ENCODE measurements at places on chromosomes 7 and 10.
A peak's percentile ranks its signal among the peaks of the same experiment; 100 is the strongest.

GRCh38 chr10:85168243-85168642, 839.9 kb downstream of the CCSER2 start:
- DNase-seq: no peak

- DNase-seq: no peak
Measured at GRCh38 chr10:99781734-99782429, 558 bp upstream of the ABCC2 start.

DNA sequence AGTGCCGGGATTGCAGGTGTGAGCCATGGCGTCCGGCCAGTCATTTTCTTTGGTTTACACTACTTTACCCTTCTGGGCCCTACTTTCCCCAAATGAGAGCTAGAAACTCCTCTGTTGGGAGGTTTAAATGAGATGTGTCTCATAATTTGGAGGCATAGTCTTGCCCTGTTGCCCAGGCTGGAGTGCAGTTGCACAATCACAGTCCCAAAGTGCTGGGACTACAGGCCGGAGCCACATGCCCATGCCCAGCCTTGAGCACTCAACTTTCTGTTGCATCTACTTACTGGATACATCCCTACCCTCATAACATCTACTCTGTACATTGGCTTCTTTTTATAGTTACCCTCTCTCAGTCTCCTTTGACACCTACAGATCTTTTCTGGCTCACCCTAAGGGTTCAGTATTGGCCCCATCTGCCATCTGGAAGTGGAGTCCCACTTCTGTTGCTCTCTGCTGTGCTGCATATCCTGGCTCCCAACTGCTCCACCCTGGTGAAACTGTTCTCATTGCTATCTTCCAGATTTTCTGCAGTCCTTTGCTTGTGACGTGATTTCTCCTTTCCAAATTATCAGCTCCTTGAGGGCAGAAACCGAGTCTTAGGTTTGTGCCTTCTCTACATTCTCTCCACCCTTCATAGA, 8.4 kb downstream of the EIF4H start:
- DNase-seq: no peak

- DNase-seq: no peak
Measured at GRCh38 chr10:101961591-101962498, 94.1 kb downstream of the ARMH3 start.

- no peak for DNase-seq
Measured at GRCh38 chr10:30967650-30968410, 63.8 kb downstream of the ZNF438 start.

DNA sequence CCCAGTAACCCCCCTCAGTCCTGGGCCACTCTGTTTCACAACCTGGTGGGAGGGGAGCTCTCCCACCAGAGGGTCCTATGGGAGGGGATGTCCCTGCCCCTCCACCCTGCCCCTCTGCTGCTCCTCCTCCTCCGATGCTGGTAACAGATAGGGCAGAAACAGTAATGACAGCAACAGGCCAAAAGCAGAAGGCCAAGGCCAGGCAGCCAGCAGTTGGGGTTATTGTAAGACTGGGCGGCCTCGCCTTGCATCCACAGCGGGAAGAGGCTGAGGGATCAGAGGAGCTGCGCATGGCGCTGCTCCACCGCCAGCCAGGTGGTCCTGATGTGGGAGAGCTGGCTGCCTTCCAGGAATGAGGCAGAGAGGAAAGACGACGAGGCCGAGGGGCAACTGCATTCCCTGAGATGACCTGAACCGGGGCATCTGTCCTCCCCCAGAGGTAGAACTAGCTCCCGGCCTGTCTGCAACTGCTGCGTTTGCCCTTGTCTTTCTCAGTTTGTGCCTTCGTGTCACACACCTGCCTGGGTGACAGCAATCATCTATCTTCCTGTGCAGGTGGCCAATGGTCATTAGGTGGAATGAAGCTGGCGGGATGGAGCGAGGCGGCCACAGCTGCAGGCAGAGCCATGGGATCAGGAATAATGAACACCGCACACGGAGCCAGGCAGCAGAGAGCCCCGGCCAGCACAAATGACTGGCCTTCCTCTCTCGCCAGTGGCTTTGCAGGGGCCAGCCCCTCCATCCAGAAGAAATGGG, 54.0 kb upstream of the CACUL1 start:
- DNase-seq: no peak

GRCh38 chr10:68562661-68563570, 2.8 kb downstream of the TET1 start:
- DNase-seq: no peak

DNA sequence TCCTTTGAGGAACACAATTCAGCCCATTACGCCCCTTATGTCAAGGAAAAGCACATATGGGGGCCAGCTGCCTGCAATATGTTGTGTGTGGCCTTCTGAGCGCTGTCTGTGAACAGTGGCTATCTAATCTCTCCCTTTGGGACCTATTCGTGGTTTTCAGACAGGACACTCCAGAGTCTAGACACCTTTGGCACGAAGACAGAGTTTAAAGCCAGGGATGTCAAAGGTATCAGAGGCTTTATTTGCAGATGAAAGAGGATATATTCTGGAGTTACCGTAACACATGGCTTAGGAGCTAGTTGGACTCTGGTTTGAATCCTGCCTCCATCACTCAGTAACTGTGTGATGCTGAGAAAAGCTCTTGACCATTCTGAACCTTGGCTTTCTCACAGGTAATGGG, 14.8 kb upstream of the EEPD1 start:
- no peak for DNase-seq

- DNase-seq: no peak
Measured at GRCh38 chr10:66457629-66458028, 468.2 kb upstream of the LRRTM3 start.

DNA sequence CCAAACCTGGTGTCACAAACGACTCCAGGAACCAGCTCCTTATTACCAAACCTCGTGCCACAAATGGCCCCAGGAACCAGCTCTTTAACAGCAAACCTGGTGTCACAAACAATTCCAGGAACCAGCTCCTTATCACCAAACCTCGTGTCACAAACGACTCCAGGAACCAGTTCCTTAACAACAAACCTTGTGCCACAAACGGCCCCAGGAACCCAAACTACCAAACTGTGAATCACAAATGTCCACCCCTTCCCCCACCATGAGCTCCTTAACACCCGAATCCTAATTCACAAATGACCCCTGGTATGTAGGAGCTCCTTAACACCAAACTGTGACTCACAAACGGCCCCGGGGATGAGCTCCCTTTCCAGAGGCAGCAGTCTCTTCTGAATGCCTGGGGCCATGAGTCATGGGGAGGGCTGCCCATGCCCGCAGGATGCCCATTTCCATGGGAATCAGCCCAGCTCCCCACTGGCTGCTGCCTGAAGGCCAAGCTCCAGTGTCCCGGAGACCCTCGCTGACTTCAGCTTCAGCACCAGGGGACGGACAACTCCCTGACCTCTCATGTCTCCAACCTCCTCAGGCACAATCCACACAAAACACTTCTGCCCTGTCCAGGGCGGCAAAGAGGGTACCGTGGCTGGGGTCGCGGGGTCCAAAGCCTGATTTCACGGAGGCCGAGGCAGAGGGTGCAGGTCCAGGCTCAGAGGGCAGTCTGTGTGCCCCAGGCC, 213.1 kb downstream of the ELFN1 start:
- DNase-seq: no peak

DNA sequence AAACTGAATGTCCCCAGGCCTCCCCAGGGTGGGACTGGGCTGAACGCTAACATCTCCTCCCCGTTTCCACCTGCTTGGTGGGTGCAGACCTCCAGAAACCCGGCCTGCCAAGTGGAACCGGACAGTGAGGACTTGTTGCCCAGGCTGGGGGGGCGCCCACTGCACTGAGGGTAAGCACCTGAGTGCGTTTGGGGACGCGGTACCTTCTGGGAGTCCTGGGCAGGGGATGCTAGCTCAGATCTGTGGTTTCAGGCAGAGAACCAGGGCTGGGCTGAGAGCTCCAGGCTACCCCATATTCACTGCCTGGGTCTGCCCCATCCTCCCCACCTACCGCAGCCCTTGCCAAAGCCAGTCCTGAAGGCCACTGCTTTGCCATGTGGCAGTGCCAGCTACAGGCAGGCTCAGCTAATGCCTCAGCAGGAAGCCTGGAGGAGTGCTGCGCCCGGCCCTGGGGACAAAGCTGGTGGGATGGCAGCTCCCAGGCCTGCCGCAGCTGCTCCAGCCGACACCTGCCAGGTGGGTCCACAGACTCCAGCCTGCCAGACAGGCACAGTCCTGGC, 3.5 kb upstream of the ZNF467 start:
- no peak for DNase-seq

DNA sequence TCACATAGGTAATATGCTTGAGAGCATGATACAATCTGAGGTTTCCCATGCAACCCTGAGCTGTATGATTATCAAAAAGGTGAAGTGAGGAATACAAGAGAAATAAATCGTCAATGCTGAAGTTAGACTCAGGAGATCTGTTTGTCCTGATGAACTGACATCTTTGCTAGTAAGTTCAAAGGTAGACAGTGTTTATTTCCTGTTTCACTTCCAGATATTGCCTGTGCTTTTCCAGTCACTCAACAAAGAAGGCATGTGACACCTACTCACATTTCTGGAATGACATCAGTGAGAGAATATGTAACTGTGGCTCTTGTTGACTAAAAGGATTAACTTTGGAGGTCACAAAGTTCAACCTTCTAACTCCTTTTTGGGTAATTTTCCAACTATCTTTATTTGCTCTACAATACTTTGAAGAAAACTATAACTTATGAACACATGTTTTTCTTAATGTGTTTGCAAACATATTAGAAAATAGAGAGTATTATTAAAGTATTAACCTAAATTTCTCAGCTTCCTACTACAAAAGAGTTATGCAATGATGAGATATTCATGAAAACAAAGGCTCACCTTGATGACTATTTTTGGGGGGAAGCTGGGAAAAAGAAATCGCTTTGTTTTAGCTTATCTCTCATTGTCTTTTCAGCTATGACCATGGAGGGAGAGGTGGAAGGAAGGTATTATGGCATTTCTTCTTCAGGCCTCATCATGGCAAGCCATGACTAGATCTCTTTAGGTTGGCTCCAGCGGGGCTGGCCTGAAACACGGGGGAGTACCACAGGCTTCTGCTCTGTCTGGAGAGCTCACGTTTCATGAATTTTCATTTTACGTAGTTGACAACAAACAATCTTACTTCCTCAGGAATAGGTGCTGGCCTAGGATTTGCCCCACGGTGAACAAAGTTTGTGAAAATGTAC, 214.7 kb upstream of the SLC26A5 start:
- DNase-seq: no peak

DNA sequence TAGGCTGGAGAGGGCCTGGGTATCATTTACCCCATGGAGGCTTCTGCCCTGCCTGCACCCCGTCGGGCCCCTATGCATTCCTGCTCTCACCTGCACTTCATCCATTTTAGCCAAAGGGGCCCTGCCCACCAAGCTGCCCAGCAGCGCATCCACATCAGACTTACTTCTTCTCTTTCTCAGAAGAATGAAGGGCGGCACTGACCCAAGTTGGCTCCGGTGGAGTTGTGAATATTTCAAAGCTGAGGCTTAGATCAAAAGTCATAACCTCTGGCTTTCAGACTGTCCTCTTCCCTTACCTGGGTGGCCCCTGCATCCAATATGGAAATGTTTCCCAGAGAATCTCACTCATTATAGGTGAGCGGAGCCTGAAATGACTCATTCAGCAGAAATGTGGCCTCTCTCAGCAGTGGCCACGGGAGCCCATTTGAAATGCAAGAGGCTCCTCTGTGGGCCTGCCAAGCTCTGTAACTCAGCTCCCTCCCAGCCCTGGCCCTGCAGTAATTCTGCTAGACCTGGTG, 117.6 kb upstream of the TCF7L2 start:
- DNase-seq: no peak

DNA sequence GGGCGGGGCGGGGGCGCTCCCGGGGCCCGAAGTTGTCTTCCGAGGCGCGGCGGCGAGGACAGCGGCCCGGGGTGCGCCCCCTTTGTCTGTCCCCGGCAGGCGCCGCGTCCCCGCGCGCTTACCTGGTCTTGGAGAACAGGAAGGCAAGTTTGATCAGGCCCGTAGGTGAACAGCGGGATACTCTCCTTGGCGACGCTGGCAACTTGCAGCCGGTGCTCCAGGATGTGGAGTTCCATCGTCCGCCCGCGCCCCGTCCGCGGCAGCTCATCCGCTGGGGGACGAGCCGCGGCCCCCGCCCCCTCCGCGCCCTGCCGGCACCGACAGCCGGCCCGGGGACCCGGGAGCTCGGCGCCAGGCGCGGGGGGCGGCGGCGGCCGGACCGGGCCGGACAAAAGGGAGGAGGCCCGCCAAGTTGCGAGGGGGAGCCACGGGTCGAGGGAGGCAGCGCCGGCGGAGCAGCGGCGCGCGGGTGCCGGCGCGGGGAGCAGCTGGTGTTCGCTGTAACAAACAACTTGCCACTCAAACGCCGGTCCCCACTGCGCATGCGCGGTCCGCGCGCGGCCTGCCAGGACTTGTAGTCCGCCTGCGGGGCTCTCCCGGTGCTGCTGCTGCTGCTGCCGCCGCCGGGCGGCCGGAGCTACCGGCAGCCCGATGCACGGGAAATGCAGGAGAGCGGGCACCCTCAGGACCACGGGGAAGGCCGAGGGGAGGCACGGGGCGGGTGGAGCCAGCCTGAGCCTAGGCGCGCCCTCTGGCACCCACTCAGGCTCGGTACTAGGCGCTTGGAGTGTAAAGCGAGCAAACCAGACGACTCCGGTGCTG, 35.6 kb upstream of the SPDYE3 start:
- peak; percentile 61 for DNase-seq

- DNase-seq: no peak
Measured at GRCh38 chr7:577741-578370, 58.2 kb upstream of the PDGFA start.

DNA sequence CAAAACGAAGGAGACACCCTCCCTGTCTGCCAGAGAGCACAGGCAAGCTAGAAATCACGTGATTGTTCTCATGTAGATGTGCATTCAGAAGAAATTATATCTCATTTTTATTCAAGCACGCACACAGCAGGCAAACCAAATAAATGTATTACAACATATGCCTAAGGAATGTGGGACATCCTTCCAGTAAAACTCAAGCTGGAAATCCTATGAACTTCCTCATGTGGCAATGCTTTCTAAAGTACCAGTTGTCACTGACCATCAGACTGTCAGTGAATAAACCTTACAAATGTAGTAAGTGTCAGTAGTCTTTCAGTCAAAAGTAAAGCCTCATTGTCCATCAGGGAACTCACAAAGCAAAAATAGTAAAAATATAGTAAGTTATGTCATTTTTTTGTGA, 350.1 kb upstream of the POM121L12 start:
- DNase-seq: no peak

DNA sequence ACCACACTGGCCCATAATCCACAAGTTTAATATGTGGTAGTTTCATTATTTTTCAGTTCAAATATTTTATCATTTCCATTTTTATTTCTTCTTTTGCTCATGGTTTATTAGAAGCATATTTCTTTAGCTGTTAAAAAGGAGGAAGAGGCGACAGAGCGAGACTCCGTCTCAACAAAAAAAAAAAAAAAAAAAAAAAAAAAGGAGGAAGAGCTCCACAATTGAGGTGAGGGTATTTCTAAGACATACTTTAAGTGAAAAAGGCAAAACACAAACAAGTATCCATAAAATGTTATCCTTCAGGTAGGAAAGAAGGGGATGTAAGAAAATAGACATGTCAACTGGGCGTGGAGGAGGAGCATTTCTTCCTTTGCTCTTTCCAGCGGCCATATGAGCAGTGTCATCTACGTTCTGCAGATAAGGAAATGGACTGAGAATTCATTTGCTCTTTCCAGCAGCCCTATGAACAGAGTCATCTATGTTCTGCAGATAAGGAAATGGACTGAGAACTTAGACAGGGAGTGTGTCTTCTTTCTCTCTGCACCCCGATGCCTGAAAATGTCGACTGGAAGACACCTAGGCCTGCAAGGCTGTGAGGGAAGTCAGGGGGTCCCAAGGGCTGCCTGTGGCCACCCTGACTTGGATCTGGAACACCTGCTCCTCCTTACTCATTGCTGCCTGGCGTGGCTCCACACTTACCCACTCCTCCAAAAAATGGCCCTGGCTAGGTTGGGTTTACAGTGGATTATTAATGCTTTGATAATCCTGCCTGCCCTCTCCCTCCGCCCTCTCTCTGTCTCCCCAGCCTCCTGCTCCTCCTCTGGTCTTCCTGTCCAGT, 18.9 kb upstream of the RAMP3 start:
- no peak for DNase-seq
